ENCODE measurements at places on chromosomes 3 and 15.

- no peak for DNase-seq
Observed at GRCh38 chr3:134028486-134029255, 1.1 kb downstream of the SLCO2A1 start.

- no peak for DNase-seq
Observed at GRCh38 chr15:99592145-99592791, 26.5 kb downstream of the MEF2A start.

DNA sequence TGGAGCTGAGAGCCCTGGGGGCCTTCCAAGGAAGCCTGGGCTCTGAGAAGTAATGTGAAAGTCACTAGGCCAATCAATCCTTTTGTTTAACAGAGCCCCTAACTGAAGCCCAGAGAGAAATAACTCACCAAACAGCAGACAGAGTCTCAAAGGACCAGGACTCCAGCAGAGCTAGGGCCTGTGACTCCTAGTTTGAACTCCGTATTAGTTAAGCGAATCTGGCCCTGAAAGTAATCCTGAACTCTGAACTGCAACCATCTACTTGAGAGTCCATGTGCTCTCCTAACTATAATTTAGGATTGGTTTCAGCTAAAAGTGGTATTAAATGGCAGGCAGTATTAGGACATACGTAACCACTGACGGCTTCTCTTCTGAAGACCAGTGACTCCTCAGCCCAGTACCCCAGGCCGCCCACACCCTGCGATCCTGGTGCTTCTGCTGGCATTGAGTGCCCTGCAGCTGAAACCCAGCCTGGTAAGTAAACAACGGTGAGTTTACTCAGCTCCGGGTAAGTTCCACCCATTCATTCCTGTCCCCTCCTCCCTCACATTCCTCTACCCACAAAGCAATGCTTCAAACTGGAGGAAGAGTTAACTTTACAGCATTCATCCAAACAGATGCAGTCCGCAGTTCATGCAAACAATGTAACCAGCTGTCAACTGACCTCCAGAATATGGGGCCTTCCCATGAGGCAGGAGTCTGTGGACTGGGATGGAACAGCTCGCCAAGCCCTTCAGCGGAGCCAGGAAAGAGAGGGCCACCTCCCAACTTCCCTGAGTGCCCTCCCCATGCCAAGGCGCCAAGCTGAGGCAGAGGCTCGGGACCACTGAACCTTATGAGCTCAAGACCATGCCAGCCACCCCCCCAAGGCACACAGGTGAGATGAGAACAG lies 7.3 kb downstream of the MYO5C start:
- no peak for DNase-seq

- DNase-seq: no peak
Observed at GRCh38 chr3:134255404-134255803, 4.7 kb upstream of the RYK start.

GRCh38 chr3:46948830-46949671 lies 27.5 kb downstream of the CCDC12 start:
- no peak for DNase-seq

GRCh38 chr15:71454462-71454996 lies 339.3 kb downstream of the THSD4 start:
- DNase-seq: no peak

- no peak for DNase-seq
Observed at GRCh38 chr3:88678747-88679146, 428.7 kb upstream of the EPHA3 start.

- no peak for DNase-seq
Observed at GRCh38 chr3:52779011-52779836, 1.8 kb downstream of the ITIH1 start.

GRCh38 chr3:187017511-187018230 lies 87.3 kb downstream of the ST6GAL1 start:
- DNase-seq: no peak

GRCh38 chr3:21446027-21446426 lies 305.0 kb downstream of the ZNF385D start:
- DNase-seq: no peak

DNA sequence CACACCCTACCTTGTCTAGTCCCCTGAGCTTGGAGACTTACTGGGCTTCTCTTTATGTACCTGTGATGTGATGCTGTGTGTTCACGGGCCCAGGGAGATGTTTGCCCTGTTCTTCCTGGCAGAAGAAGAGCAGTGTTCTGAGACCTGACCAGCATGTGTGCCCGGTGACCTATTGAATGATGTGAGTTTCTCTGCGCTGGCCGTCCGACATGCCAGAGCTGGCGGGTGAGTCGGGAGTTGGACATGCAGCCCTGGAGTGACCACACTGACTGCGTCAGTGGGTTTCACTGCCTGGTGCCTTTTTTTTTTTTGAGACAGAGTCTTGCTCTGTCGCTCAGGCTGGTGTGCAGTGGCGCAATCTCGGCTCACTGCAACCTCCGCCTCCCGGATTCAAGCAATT lies 42.3 kb downstream of the CGNL1 start:
- no peak for DNase-seq

- no peak for DNase-seq
Observed at GRCh38 chr3:106820726-106821362, 556.4 kb upstream of the CCDC54 start.

- no peak for DNase-seq
Observed at GRCh38 chr3:124829178-124829818, 57.9 kb downstream of the ITGB5 start.

GRCh38 chr3:65126527-65127410 lies 439.0 kb upstream of the ADAMTS9 start:
- no peak for DNase-seq

DNA sequence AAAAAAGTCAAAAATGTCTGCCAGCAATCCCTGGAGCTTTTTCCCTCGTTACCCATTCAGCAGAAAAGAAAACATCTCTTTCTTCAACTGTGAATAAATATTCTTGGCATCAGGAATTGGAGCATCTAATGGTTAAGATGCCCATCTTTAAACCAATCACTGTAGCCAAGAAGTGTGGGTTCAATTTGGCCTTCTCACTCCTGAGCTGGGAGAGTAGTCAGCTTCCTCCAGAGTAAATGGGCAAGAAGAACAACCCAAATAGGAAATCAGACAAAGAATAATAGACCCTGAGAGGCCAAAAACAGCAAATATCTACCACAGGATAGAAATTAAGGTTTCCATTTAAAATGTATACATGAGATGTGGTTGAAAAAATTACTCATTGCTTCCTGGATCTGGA lies 508.0 kb upstream of the MDFIC2 start:
- no peak for DNase-seq

GRCh38 chr15:92451225-92451825 lies 57.6 kb downstream of the ST8SIA2 start:
- DNase-seq: no peak

DNA sequence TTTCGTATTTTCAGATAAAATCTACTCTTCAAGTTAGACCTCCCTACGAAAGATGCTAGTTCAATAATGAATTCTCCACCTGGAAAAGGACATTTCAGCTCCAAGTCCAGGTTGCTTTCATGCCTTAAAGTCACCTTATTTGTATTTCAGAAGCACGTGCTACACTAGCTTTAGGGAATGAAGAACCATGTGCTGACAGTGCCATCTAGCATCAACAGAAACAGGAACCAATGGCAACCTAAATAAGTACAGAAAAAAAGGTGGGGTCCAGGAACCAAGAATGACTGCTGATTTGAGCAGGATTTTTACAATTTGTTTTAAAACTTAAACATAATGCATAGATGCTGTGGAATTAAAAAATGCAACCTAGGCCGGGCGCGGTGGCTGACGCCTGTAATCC lies 77.6 kb upstream of the SNRPN start:
- DNase-seq: no peak

- DNase-seq: no peak
Observed at GRCh38 chr15:25792128-25792527, 71.0 kb downstream of the ATP10A start.

DNA sequence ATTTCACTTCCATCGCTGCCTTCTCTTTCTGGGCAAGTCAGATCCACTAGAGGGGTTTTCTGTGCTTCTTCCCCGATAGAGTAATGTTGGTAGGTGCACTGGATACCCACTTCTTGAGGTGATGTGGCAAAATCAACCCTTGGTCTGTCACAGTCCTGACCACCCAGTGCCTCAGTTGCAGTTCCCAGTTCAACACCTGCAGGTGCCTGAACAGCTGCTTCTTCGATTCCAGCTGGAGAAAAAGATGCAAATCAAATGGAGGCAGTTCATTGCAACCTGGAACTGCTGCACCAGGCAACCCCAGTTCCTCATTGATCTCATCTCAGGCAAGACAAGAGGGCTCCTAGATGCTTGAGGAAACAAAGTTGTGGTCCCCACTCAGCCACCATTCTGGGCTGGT lies 186.6 kb downstream of the UBE2E2 start:
- DNase-seq: no peak

DNA sequence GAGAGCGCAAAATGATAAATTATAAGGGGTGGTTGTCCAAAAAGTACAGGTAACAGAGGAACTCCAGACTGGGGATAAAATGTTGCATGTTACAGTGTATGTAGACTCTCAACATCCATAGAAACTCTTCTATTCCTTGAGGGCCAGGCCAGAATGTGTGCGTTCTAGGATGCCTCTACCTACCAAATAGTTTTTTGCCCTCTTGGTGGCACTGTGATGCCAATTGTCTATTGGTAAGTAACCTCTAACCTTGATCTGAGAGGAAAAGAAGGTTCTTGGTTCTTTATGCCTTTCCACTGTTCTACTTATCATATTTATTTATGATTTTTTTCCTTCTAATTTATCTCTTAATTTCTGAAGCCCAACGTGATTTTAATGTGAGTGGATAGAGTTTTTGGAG lies 424.6 kb downstream of the GRM7 start:
- no peak for DNase-seq

GRCh38 chr3:87733671-87734367 lies 325.0 kb downstream of the CGGBP1 start:
- no peak for DNase-seq

DNA sequence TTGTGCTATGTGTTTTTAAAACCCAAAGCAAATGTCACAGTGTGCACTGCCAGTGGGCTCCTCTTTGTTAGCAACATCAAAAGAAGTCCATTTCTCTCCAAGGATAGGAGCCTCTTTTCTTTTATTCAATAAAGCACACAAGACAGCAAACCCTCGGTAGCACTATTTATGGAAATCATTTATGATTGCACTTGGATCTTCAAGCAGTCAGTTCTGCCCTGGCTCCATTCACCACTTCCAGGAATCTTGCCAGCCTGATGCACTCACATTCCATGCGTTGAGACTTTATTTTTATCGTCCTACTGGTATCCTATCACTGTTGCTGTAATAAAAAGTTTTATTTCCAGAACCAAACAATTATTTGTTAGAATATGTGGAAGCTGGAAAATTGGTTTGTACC lies 412.1 kb downstream of the TBL1XR1 start:
- no peak for DNase-seq

DNA sequence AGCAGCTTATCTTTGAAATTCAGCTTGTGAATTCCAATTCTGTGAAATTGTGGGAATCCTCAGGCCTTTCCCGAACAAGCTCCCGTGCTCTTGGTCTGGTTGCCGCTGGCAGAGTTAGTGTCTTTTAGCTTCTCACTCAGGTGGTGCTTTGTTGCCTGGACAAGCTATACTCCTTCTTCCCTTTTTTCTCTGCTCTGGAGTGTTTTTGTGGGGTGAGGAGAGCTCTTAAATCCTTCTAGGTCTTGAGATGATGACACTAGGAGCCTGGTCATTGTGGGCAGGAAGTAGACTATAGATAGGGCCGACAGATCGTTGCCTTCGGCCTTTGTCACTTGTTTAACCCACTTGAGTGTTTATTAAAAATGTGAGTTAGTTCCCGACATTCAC lies 93.8 kb downstream of the SLCO3A1 start:
- no peak for DNase-seq

- DNase-seq: no peak
Observed at GRCh38 chr3:161672478-161672877, 175.9 kb downstream of the OTOL1 start.

GRCh38 chr3:140089403-140090072 lies 154.6 kb downstream of the CLSTN2 start:
- DNase-seq: no peak

DNA sequence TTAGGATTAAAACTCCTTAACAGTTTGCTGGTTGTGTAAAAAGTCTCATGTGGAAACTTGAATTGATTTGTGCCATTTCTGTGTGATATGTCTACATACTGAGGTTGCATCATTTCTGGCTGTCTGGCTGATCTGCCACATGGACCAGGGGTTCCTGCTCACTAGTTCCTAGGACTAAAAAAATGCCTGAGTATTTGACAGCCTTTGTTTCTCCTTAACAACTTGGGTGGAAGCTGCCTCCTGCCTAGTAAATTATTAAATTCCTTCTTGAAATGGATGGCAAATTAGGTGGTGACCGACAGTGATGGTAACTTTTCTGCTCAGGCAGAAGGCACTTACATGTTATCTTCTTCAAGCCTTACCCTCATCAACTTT lies 226.9 kb upstream of the MRPL3 start:
- DNase-seq: no peak

DNA sequence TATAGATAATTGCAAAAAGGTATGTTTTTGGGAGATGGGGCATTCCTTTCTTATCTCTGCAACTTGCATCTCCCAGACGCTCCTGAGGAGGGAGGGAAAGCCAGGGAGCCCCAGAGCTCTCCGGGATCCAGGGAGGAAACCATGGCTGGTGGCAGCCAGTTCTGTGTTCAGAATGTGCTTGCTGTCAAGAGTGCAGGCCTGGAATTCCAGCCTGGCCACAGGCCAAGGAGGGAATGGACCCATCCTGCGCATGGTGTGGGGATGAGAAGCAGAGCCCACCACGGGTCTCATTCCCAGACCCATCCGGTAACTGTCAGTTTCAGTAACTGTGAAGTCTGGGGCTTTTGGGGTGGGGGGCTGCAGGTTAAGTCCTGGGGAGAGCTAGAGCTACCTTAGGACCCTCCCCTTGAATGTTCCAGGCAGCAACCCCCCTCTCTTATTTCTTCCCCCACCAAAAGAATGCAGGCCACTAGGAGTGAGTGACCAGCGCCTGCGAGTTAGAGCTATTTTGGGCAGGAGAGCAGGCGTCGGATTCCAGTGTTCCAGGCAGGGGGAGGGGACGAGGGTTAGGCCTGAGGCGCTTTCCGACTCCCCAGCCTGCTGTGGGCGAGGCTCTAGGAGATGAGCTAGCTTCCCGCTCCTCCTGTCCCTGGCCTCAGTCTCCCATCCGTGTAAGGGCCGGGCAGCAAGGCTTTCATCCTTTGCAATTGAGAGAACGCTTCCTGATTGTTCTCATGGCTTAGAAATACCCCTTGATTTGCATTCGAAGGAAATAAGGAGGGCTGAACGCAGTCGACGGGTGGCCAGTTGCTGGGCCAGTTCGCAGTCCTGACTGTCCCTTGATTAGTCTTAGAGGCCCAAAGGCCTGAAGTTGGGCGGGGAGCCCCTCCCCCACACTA lies 781 bp upstream of the DAG1 start:
- no peak for DNase-seq

- DNase-seq: no peak
Observed at GRCh38 chr15:62739507-62739906, 303.0 kb upstream of the TPM1 start.

DNA sequence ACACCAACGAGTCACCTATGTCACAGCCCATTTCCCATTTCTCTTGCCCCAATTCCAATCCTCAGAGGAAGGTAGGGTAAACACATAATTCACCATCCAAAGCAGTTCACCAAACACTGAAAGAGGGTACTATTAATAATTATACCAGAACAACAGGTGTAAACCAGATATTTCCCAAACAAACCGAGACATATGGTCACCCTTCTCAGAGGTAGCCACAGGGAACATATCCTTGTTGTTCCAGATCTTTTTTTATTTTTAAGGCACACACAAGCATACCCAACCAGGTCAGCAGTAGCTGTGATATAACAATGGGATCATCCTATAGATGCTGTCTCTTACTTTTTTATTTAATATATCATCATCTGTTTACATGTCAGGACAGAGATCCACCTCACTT lies 24.7 kb downstream of the MAGI1 start:
- DNase-seq: no peak
